ENCODE measurements at places on chromosomes 13 and 19.

- H3K27me3 ChIP-seq = no peaks in the 10 kb centered on the region
- peaks cover 14% of the 10 kb centered on the region for H3K4me1 ChIP-seq
- H3K27ac ChIP-seq = no peak overlapping the region
- H3K4me3 ChIP-seq = no peak overlapping the region
- no peak for DNase-seq
- no peaks in the 10 kb centered on the region for H3K36me3 ChIP-seq
These were observed 8.7 kb upstream of the UBAC2 start for GRCh38 chr13:99191900-99192399.

DNA sequence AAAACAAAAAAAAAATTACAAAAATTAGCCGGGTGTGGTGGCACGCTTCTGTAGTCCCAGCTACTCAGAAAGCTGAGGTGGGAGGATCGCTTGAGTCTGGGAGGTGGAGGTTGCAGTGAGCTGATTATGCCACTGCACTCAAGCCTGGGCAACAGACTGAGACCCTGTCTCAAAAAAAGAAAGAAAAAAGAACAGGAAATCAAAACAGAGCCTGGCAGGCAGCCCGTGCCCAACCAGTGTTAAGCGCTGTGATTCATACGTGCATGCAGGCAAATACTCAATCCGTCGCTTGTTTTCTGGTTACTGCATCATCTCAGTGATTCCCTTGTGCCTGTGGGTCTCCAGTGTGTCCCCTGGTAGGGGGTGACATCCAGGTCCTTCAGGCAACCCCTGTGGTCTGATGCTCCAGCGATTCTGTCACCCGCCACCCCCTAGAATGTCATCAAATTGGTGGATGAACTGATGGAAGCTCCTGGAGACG, 18.1 kb downstream of the DDX39A start:
- peak overlapping the region; percentile 22 for H3K27ac ChIP-seq
- H3K4me1 ChIP-seq = peaks cover 22% of the 10 kb centered on the region
- H3K36me3 ChIP-seq = peaks cover 65% of the 10 kb centered on the region
- H3K27me3 ChIP-seq = no peaks in the 10 kb centered on the region

- no peaks in the 10 kb centered on the region for H3K4me1 ChIP-seq
- H3K27me3 ChIP-seq = peaks cover 4% of the 10 kb centered on the region
- DNase-seq = no peak
- H3K4me3 ChIP-seq = no peak overlapping the region
These were observed 30.0 kb downstream of the PDE4A start for GRCh38 chr19:10450191-10450852.

- no peak overlapping the region for H3K27ac ChIP-seq
- no peaks in the 10 kb centered on the region for H3K4me1 ChIP-seq
- H3K36me3 ChIP-seq = peaks cover 59% of the 10 kb centered on the region
- no peak for DNase-seq
- H3K4me3 ChIP-seq = no peak overlapping the region
These were observed 17.2 kb downstream of the LDLR start for GRCh38 chr19:11106477-11106876.

DNA sequence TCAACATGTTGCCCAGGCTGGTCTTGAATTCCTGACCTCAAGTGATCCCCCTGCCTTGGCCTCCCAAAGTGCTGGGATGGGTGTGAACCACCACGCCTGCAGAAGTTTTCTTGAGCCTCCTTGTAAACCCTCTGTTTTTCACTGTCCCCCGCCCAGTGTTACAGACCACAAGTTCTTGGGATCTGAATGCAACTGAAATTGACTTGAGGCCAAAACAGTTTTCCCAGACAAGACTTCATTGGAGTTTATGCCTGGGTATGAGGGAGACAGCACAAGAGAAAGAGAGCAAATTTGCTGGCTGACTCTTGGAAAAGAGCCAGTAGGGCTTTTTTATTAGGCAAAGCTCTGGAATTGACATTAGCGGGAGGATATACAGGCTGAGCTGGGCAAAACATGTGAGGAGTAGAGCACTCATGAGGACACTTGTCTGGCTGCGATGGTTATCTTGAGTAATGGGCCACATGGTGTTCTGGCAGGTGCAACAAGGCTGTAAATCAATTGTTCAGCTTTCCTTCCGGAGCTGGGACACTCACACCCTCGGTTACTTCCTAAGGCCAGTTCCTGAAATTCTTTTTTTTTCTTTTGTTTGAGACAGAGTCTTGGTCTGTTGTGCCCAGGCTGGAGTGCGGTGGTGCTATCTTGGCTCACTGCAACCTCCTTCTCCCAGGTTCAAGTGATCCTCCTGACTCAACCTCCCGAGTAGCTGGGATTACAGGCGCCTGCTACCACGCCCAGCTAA, 12.7 kb upstream of the HNRNPL start:
- peak overlapping the region; percentile 20 for H3K27ac ChIP-seq
- H3K27me3 ChIP-seq = no peaks in the 10 kb centered on the region
- no peak overlapping the region for H3K4me3 ChIP-seq
- H3K4me1 ChIP-seq = peaks cover 49% of the 10 kb centered on the region
- no peak for DNase-seq
- H3K36me3 ChIP-seq = peaks cover 14% of the 10 kb centered on the region

DNA sequence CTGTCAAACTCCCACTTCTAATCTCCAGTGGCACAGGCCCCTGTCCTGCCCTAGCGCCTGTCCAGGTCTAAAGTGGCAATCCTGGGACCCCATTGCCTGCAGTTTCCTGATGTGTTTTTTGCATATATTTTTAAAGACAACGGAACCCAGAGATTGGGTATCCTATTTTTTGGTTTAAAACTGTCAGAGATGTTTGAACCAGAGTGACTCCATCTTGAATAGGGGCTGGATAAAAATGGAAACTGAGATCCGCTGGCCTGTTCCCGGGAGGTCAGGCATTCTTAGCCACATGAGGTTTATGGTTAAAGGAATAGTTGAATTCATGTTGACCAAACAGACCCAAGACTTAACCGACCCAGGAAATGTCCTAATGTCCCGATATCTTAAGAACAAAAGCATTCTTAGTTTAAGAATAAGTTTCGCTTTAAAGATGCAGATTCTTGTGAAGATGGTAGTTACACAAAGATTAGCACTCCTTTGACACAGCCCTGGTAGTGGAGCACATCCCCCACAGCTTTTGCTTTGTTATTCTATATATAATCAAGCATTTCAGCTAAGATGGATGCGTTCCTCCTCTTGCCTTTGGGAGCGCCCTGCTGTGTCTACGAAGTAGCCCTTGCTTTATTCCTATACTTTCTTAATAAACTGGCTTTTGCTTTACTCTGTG, 332.1 kb downstream of the UQCRFS1 start:
- H3K4me3 ChIP-seq = no peak overlapping the region
- no peak for DNase-seq
- H3K27me3 ChIP-seq = no peaks in the 10 kb centered on the region
- no peaks in the 10 kb centered on the region for H3K36me3 ChIP-seq
- H3K27ac ChIP-seq = no peak overlapping the region

DNA sequence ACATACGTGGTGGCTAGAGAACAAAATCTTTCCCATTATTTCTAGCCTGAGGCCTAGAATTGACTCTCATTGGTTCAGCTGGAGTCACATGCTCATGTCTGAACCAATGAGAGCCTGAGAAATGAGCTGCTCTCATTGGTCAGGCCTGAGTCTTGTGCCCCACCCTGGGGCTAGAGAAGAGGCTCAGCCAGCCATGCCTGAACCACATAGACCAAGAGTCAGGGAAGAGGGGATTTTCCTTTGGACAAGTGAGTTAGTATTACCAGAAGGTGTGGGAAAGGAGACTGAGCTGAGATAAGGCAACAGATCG, 6.9 kb downstream of the FXYD5 start:
- H3K27me3 ChIP-seq = no peaks in the 10 kb centered on the region
- no peak overlapping the region for H3K27ac ChIP-seq
- H3K36me3 ChIP-seq = peaks cover 99% of the 10 kb centered on the region
- no peak overlapping the region for H3K4me3 ChIP-seq

- H3K27ac ChIP-seq = peak within 1 kb of the TSS; percentile 99
- peak within 1 kb of the TSS; percentile 100 for H3K4me3 ChIP-seq
- peak; percentile 90 for DNase-seq
- peaks cover 49% of the 10 kb centered on the region for H3K4me1 ChIP-seq
These were observed at the start of gene ZNF136 for GRCh38 chr19:12162882-12163806. TSS of gene ZNF136 (plus strand) at chr19:12163096. CDS start at chr19:12163204, 108 bp downstream.

DNA sequence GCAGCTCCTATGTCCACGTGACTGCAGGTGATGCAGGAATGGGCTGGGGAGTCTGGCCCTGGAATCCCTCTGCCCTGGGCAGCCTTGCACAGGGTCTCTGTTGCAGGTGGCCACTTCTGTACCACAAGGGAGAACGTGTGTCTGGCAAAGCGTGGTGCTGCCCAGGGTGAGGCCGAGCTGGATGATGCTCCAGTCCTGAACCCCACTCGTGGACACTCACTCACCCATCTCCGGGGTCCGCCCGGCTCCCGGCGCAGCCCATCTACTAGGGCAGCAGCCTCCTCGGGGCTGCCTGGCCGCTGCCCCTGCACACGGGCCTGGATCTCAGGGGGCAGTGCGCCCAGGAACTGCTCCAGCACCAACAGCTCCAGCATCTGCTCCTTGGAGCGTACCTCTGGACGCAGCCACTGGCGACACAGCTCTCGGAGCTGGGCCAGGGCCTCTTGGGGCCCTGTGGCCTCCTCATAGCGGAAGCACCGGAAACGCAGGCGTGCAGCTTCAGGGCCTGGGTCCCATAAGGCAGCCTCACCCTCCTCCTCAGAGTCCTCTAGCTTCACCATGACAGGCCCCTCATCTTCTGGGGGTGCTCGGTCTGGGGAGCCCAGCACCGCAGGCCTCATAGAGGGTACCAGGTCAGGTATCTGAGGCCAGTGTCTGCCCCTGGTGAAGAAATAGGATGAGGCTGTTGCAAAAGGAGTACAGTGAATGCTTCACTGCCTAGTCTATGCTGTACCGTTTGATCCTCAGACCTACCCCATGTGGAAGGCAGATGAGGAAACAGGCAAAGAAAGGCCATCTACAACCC, 2.2 kb downstream of the MZF1 start:
- no peak for DNase-seq
- H3K36me3 ChIP-seq = peaks cover 21% of the 10 kb centered on the region
- peaks cover 31% of the 10 kb centered on the region for H3K4me1 ChIP-seq
- peaks cover 4% of the 10 kb centered on the region for H3K27me3 ChIP-seq
- H3K4me3 ChIP-seq = no peak overlapping the region

GRCh38 chr13:40348096-40348679, 318.3 kb downstream of the FOXO1 start:
- no peak for DNase-seq
- H3K36me3 ChIP-seq = no peaks in the 10 kb centered on the region
- H3K4me1 ChIP-seq = no peaks in the 10 kb centered on the region
- no peak overlapping the region for H3K27ac ChIP-seq

GRCh38 chr13:94343243-94343585, 136.3 kb downstream of the DCT start:
- no peak for DNase-seq
- H3K27ac ChIP-seq = peak overlapping the region; percentile 14
- peaks cover 2% of the 10 kb centered on the region for H3K27me3 ChIP-seq
- no peaks in the 10 kb centered on the region for H3K36me3 ChIP-seq

GRCh38 chr13:108981407-108981806, 352.0 kb downstream of the MYO16 start:
- H3K4me1 ChIP-seq = no peaks in the 10 kb centered on the region
- no peak overlapping the region for H3K4me3 ChIP-seq
- no peak overlapping the region for H3K27ac ChIP-seq

GRCh38 chr19:57239982-57240310, 486 bp upstream of the ZNF805 start:
- H3K36me3 ChIP-seq = peaks cover 17% of the 10 kb centered on the region
- peak overlapping the region; percentile 91 for H3K27ac ChIP-seq
- peak overlapping the region; percentile 93 for H3K4me3 ChIP-seq
- DNase-seq = no peak

DNA sequence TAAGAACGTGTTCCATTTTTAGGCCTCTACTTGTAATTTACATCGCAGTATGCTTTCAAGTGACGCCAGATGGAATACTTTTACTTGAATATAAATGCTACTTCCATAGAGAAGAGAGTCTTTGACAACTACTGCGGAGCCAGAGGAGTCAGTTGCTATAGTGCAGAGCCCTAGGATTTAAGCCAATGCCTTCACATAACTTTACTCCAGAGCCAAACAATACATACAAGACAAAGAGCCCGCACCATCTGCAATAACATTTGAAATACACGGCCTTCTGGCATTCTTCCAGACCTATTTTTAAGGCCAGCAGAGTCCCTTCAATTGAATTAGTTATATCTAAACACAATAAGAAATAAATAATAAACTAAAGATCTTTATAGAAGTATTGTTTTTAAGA, 59.4 kb downstream of the XPO4 start:
- no peak for DNase-seq
- H3K36me3 ChIP-seq = peaks cover 30% of the 10 kb centered on the region
- no peaks in the 10 kb centered on the region for H3K27me3 ChIP-seq
- H3K4me1 ChIP-seq = no peaks in the 10 kb centered on the region
- no peak overlapping the region for H3K4me3 ChIP-seq
- no peak overlapping the region for H3K27ac ChIP-seq

DNA sequence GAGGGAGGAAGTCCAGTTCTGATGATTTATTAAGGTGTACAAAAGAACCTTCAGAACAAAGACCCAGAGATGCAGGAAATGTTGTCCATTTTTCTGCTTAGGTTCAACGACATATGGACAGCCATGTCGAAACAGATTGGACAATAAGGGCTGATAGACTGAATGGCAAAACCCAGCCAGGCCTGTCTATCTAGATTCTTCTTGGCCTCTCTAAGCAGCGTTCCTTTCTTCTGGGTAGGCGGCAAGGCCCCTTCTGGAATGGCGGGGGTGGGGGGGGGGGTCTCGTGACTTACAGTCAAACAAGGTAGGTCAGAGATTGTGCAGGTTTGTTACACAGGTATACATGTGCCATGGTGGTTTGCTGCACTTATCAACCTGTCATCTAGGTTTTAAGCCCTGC, 39.7 kb upstream of the PEPD start:
- H3K4me1 ChIP-seq = no peaks in the 10 kb centered on the region
- H3K4me3 ChIP-seq = no peak overlapping the region
- no peaks in the 10 kb centered on the region for H3K36me3 ChIP-seq
- DNase-seq = no peak
- H3K27me3 ChIP-seq = peaks cover 8% of the 10 kb centered on the region

DNA sequence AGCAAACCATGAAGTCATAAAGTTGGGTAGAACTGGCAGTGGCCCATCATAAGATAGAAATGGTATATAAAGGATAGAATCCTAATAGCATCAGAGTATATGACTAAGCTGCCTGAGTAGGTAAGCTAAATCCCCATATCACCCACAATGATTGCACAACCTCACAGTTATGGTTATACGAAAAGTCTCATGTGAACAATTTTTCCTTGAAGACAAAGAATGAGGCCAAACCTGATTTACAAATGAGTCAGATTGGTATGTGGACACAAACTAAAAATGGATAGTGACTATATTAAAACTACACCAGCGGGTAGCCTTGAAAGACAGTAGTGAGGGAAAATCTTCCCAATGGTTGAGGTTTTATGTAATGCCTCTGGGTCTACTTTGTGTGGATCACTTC, 40.9 kb upstream of the UFM1 start:
- no peak for DNase-seq
- H3K27me3 ChIP-seq = peaks cover 5% of the 10 kb centered on the region
- peaks cover 2% of the 10 kb centered on the region for H3K4me1 ChIP-seq
- peaks cover 2% of the 10 kb centered on the region for H3K36me3 ChIP-seq
- no peak overlapping the region for H3K27ac ChIP-seq
- H3K4me3 ChIP-seq = no peak overlapping the region

GRCh38 chr13:99206873-99207272, 6.2 kb downstream of the UBAC2 start:
- no peak for DNase-seq
- peaks cover 50% of the 10 kb centered on the region for H3K36me3 ChIP-seq
- no peak overlapping the region for H3K4me3 ChIP-seq
- no peak overlapping the region for H3K27ac ChIP-seq
- peaks cover 90% of the 10 kb centered on the region for H3K4me1 ChIP-seq

GRCh38 chr13:50094615-50095293, 79.5 kb downstream of the KCNRG start:
- no peak for DNase-seq
- peaks cover 20% of the 10 kb centered on the region for H3K4me1 ChIP-seq
- no peak overlapping the region for H3K4me3 ChIP-seq
- no peaks in the 10 kb centered on the region for H3K27me3 ChIP-seq
- peaks cover 29% of the 10 kb centered on the region for H3K36me3 ChIP-seq
- no peak overlapping the region for H3K27ac ChIP-seq

Data from activated naive CD8-positive, alpha-beta T cell treated with anti-CD3 and anti-CD28 coated beads, Interleukin-2, amount 50 U/mL, for 24 hours (primary cell).